Sciatic nerve (tissue), 2 donors: ENCODE measurements at places on chromosomes 2 and 18. TPM values are rescaled to one million over a fixed set of nuclear protein-coding genes. Genes with fewer than 3 reads are reported as not detected.

ELOA2 gene
- total RNA-seq: not detected

GRCh38 chr18:74513149-74513882, 17.2 kb downstream of the CNDP2 start:
- DNase-seq: no peak

SPRED2 gene
- 64.7 TPM for total RNA-seq

ASPRV1 gene
- total RNA-seq: 5.6 TPM

- no peak for DNase-seq
Measured at GRCh38 chr18:36303211-36303844, 5.8 kb downstream of the FHOD3 start.

DNA sequence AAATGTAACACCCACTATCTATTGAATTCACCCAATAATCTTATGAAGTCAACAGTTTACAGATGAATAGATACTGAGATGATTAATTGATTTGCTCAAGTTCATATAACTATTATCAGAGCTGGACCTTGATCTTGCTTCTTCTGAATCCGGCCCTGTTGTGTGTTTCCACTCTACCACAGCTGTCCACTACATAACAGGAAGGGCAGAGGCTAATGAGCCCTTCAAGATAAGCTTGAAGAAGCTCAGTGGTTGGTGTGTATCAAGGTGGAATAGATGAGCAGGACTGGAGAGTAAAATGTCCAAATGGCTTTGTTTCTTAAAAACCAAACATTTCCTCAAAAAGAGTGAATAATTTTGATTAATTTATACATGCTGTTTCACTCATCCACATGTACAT, 56.4 kb upstream of the ITGB6 start:
- DNase-seq: no peak

- peak; percentile 58 for DNase-seq
Measured at GRCh38 chr2:241901500-241902351, 32.2 kb downstream of the RTP5 start.

DNA sequence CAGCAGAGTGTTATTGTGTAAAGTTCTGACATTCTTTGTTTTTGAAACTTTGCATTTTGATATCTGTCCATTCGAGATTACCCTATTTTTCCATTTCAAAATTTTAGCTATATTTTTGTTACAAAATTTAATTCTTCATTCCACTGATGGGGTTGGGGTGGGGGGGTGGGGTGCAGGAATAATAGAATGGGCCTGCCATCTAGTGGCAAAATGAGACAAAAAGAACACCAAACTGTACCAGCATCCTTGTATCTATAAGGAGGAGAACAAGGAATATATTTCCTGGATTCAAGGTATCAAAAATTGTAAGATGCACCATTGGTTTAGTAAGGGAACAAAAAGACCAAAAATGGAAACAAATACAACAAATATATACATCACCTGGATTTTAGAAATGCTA, 27.9 kb upstream of the TTR start:
- DNase-seq: no peak

BCL11A gene
- total RNA-seq: 1.6 TPM

VAMP5 gene
- total RNA-seq: 71.2 TPM

DNA sequence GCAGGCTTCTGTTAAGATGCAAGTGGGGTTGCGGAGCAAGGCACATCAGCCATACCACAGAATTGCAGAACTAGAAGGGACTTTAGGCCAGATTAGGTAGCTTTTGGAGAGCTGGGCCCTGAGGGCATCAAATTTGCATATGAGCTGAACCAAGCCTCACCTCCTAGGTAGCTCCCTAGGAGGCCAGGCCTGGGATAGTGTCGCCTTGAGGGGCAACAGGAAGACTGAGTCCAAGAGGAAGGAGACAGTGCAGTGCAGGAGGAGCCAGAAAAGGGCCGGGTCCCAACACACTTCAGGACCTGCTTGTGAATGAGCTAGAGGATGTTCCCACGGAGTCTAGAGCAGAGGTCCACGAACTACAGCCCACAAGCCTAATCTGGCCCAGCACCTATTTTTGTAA, 98.7 kb downstream of the MAPK4 start:
- DNase-seq: no peak

DNA sequence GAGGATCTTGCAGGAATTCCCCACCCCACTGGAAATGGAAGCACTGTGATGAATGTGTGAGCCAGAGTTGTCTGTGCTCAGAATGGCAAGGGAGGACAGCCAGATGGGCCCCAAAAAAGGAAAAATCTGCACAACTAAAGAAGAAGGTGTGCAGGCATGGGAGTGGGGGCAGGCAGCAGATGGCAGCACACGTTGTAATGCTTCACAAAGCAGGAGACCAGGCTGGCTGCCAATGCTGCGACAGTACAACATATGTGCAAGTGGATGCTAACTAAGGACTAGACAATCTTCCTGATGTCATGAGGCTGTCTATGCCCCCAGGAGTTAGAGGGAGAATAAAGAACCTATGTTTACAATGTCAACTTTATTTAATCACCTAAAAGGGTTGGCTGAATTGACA, 27.2 kb downstream of the ST6GAL2 start:
- no peak for DNase-seq

DNA sequence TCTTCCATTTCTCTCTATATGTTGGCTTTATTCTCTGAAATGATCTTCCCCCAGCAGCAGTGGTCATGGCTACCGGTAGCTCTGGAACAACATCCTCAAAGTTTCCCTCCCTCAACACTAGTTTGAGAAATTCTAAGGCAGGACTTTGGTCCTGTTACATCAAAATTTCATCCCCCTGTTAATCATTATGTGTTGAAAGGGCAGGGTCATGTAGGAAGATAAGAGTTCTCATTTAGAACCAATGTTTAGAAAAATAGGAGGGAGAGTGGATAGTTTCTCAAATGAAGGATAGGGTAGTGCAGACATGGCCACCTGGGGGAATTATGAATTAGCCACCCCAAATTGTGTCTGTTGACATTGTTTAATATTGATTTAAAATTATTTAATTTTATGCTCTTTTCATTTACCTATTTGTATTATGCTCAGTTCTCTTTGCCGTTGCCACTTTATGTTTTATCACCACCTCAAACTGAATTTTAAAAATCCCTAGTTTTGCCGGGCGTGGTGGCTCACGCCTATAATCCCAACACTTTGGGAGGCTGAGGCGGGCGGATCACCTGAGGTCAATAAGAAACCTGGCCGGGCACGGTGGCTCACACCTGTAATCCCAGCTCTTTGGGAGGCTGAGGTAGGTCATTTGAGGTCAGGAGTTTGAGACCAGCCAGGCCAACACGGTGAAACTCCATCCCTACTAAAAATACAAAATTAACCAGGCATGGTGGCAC, 22.3 kb downstream of the EML4 start:
- DNase-seq: no peak

RGPD8 gene
- 36.2 TPM for total RNA-seq

GRCh38 chr18:36496022-36496421, 198.5 kb downstream of the FHOD3 start:
- DNase-seq: no peak

GRCh38 chr2:24642351-24642750, 150.8 kb downstream of the PTRHD1 start:
- DNase-seq: no peak

DNA sequence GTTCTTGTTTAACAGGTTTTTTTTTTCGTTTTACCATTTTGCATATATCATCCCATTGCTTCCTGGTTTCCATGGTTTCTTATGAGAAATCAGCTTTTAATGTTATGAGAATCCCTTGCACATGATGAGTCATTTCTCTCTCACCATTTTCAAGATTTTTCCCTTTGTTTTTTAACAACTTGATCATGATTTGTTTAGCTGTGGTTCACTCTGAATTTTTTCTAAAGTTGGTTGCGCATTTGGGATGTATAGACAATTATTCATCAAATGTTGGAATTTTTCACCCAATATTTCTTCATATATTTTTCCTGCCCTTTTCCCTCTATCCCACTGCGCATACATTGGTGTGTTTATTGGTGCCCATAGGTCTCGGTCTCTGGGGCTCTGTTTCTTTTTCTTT, 42.4 kb upstream of the BIN1 start:
- no peak for DNase-seq

EGR4 gene
- total RNA-seq: not detected

GRCh38 chr2:18345848-18346247, 214.6 kb downstream of the RDH14 start:
- no peak for DNase-seq

DNA sequence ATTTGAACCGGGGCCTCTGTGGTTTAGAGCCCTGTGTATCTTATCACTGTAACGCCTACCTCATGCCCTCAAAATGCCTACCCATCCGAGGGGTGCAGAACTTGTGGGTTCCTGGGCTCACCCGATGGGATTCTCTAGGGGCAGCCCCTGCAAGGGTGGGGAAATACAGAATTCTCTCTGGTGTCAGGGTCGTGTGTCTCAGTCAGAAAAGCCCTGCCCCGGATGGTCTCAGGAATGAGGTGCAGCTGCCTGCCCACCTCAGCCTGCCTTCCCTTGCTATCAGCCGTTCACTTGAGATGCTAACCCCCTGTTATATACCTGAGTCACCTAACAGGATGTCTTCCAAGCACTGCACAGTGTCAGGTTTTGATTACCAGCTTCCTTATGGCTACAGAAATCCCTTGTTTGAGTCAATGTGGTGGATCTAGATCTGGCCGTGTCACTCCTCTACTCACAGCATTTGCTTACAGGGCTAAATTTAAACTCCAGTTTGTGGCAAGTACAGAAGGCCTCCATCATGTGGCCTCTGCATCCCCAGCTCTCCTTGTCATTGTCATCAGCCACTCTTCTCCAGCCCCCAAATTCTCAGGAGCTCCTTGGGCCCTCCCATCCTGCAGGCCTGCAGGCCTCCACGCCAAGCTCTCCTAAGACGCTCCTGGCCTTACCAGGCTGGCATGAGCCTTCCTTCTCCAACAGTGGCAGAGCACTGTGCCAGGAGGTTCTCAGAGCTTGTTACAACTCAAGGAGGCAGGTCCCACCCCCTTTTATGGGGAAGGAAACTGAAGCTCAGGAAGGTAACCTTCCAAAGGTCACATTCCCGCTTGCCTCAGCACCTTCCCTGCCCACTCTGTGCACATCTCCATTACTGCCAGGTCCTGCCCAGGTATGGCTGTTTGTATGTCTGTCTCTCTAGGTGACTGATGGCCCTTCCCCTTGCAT, 14.3 kb upstream of the MAP3K2 start:
- no peak for DNase-seq

- DNase-seq: no peak
Measured at GRCh38 chr2:230158468-230158867, 61.3 kb downstream of the SP110 start.

GRCh38 chr2:191657977-191658376, 20.0 kb upstream of the NABP1 start:
- DNase-seq: no peak

DNA sequence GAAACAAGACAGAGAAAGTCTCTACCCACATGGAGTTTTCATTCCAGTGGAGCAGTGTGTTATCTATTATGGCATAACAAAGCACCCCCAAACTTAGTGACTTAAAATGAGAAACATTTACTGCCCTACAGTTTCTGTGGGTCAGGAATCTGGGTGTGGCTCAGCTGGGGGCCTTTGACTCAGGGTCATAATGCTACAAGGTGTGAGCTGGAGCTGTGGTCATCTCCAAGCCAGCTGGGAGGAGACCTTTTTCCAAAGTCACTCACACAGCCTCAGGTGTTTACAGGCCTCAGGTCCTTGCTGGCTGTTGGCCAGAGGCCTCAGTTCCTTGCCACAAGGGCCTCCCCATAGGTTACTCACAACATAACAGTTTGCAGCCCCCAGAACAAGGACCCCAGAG, 169.2 kb downstream of the ETAA1 start:
- DNase-seq: no peak

GRCh38 chr2:103809941-103810441, 1043.9 kb upstream of the POU3F3 start:
- no peak for DNase-seq

ABCB6 gene
- 32.6 TPM for total RNA-seq

RUFY4 gene
- total RNA-seq: 0.36 TPM

DNA sequence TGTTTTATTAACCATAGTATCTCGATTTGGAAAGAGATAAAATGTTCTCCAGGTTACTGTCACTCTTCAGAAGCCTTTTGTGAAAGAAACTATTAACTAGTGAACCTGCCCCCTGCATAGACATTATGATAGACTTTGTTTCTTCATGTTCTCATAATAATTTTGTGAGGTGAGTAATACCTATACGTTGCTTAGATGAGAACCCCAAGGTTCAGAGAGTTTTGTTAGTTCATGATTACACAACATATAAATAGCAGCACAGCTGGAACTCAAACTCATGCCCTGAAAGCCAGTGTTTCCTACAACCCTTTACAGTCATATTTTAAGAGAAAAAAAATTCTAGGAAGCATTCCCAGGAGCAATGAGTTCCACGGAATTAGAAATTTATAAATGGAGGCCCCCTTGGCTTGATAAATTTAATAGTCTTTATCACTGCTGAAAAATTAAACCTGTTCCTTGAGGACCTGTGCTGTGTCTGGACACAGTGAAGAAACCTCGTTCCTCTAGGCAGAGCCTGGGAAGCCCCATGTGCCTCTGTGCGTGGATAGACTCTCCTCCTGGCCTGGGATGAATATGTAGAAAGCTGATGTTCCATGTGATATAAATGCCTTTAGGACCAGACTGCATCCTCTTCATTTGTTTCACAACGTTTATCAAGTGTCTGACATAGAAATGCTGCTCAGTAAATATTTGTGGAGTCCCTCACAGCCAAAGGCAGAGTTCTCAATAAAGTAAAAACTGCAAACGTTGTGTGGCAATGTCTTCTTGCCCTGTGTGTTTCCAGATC, 1257.0 kb upstream of the GYPC start:
- DNase-seq: no peak

DNA sequence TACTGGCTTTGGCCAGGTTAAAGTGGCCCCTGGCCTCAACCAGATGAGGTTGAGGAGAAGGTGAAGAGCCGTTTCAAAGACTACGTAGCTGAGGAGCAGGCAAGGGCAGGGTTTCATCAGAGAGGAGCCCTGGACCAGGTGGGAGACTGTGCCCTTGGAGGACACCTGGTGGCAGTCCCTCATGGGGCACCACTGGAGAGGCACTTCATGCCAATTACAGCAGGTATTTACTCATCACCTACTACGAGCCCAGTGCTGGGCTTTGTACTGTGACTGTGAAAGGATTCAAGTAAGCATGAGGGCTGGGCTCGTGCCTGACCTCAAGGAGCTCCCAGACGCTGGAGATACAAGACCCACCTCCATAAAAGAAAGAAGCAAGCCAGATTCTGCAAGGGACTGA, 37.6 kb downstream of the SMAD7 start:
- no peak for DNase-seq

TPGS2 gene
- total RNA-seq: 56.4 TPM

MOGAT1 gene
- total RNA-seq: 0.45 TPM

IGFBP5 gene
- 316 TPM for total RNA-seq

SLC5A7 gene
- not detected for total RNA-seq

PRLH gene
- not detected for total RNA-seq

DNA sequence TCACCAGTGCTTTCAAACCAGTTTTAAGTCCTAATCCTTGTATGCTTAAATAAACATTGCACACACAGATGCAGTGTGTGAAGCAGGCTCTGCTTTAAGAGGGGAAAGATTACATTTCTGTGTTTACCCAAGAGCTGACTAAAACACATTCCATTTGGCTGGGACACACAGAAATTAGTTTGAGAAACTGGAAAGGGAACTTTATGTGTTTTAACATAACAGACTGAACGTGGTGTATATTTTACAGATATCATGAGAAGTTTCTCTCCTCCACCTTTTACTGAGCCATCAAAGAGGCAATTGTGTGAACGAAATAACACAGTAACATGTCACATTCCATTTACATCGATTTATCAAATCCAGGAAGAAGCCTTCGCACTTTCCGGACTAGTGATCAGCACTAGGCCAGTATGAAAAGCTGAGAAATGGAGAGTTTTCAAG, 121.8 kb downstream of the MAIP1 start:
- DNase-seq: no peak
